Kidney (tissue), 22 donors: ENCODE measurements at places on chromosomes 2 and 18.

DNA sequence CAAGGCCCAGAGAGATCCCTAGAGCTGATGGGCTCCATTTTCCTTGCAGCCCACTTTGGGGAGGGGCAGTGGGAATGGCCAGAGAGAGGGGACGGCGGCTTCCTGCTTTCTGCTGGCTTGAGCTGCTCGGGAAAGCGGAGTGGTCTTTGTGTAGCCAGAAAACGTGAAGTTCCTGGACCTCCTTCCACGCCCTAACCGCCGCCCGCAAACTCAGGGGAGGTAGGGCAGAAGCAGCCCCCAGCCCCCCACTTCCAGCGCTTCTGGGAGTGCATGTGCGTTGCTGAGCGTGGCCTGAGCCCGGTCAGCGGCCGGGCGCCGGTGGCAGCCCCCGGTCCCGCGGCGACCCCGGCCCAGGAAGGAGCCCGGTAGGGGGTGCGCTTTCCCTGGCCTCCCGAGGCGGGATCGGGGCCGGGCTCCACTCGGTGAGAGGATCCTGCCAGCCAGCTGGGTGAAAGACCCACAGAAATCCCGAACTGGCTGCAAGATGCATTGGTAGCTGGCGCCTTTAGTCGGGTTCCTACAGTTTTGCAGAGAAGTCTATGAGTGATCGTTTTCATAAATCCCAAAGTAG lies 25.3 kb upstream of the BOD1L2 start:
- peak; percentile 27 for DNase-seq

DNA sequence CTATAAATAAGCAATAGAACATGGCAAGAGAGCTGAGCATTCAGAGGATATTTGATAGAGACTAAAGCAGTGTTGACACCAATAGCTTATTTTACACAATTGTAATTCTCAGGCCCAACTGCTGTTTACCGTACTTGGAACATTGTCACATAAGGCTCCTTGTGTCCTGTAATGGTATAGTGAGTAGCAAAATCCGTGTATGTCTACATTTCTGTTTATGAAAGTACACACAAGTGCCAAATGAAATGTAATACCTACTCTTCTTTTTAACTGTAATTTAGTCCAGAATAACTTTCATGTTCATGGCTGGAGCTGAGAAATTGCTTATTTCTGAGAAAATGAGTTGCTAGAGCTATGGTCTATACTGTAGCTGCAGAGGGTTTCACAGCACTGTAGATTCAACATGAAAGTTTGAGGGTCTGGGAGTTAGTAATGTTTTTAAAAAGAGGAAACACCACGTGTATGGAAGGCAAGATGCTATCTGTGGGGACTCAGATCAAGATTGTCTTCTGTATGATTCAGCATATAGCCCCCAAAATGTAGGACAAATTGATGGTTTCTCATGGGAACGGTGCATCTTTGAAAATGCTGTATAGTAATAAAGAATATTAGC lies 110.2 kb upstream of the NOSTRIN start:
- no peak for DNase-seq

DNA sequence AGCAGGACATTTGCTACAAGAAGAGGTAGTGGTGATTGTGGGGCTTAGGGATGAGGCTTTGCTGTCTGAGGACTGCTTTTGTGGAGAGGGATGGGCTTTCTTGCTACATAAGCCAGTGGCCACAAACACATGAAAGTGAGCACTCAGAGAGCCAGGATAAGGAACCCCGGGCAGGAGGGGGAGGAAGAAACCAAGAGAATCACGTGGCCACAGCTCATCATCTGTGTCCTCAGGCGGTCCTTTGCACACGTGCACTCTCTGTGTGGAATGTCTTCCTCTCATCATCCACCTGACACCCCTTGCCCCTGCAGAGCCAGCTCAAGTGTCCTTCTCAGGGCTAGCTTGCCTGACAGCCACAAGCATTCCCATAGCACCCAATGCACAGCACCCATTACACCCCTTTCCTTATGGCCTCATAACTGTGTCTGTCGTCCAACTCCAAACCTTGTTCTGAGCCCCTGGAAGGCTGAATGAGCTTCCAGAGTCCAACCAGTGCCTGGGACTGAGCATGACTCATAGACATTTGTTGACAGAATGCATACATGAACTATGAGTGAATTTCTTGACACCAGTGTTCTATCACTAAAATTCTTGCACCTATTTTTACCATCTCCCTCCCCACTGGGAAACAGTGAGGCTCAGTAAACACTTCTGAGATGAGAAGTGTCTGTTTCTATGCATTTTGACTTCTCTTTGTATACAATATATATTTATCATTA lies 398.3 kb downstream of the ALK start:
- DNase-seq, result no peak

DNA sequence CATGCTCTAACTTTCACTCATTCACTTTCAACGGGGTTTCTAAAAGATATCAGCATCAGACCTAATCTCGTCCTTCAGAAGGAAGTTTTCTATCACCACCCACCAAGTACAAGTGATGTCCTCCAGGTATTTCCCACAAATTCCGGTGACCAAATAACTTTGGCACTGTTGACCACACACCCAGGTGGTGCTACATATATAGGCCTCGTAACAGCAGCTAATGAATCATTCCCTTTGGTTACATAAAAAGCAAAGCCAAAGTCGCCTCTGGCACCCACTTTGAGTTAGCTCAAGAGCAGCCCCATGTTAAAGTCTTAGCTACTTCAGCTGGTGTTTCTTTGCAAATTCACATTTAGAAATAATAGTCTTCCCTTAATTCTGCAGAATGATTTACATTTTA lies 138.2 kb upstream of the OSR1 start:
- DNase-seq, result no peak

DNA sequence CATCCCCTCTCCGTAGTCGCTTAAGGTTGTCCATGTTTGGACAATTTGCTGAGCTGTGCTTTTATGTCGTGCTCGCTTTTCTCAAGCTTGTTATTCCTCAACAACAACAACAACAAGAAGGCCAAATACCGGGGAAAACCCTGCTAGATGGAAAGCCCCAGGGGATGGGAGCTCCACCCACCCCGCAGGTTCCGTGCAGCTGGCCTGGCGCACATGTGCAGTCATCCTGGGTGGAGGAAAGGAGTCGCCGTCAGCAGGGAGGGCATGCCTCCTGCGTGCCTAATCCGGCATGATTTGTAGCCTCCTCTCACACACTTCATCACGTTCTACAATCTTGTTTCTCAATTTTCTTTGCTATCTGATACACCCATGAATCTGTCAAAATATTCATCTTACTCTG lies 87.4 kb upstream of the SALL3 start:
- no peak for DNase-seq

DNA sequence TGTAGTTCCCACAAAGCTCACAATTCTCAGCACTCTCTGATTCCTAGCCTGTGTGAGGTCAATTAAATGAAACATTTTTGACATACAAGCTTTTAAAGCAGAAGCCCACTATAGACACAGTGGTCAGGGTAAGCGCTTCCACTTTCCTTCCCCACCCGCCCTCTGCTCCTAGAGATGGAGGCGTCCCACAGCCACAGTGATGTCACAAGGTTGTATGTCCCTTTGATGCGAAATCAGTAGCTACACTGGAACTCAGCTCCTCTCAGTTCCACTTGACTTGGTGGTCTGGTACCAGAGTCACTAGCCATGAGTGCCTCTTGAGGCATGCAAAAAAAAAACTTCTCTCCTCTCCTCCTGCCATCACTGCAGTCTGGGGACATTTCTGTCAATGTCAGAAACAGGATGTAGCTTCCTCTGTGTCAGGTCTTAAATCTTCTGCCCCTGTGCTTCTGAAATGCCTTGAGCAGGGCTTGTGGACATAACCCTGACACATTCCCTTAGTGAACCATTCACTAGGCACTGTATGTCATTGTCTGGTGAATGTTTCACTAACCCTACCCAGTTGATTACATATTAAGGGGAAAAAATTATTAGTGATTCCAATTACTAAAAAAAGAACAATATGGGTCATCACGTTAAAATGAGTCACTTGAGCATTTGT lies 7.8 kb downstream of the SULT1C4 start:
- DNase-seq, result peak; percentile 22

GRCh38 chr2:230668939-230669303 lies 43.7 kb upstream of the CAB39 start:
- no peak for DNase-seq

DNA sequence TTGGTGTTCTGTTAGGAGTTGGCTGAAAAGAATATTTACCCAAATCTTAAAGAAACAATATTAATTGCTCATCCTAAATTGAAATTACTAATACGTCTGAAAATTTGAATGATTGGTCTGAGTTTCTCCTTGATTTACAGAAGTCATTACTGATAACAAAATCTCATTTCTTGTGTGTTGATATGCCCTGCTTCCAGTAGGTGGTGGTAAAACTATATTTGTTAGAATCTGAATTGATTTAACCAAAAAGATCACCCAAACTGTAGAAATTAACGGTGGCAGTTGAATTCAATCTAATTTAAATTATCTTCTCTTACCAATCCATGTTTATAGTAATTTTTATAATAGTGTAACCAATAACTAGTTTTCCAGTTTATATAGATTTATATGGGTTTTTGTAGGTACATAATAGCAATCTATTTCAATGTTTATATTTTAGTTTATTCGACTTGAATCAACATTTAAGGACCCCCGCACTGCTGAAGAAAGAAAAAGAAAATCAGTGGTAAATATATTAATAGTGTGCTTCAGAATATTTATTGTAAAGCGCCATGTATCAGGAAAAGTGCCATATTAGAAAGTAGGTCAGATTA lies 38.3 kb downstream of the PAPOLG start:
- no peak for DNase-seq

GRCh38 chr2:111186933-111187332 lies 66.2 kb downstream of the BCL2L11 start:
- DNase-seq, result no peak

- no peak for DNase-seq
Measured at GRCh38 chr18:24582771-24583170, 122.3 kb downstream of the HRH4 start.
